Stimulated activated CD4-positive, alpha-beta T cell treated with anti-CD3 and anti-CD28 coated beads, Interleukin-12 subunit alpha, Interleukin-12 subunit beta, amount 100 ng/mL, for 24 hours (primary cell): ENCODE measurements at places on chromosomes 5 and 9.

DNA sequence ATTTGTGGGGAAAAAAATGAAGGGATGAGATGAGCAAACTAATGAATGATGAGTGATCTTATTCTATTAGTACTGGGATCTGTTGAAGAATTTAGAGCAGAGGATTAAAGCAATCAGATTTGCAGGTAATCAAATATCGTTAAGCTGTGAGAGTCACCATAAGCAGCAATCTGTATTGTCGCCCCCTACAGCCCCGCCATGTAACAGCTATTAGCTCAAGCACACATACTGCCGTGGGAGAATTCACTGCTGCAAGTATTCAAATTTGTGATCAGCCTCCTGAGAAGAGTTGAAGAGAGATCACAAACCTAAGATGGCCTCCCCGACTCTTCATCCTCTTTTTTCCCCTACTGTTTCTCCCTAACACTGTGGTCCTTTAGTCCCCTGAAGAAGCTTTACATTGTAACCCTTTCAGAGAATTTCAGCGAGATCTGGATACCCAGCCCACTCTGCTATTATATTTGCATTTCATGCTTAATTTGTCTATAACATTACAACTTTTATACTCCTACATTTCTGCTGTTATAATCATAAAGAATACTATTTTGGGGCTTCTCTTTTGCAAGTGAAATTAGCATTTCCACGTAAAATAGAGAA is 28.5 kb upstream of the PHF24 start:
- DNase-seq: peak; percentile 1

DNA sequence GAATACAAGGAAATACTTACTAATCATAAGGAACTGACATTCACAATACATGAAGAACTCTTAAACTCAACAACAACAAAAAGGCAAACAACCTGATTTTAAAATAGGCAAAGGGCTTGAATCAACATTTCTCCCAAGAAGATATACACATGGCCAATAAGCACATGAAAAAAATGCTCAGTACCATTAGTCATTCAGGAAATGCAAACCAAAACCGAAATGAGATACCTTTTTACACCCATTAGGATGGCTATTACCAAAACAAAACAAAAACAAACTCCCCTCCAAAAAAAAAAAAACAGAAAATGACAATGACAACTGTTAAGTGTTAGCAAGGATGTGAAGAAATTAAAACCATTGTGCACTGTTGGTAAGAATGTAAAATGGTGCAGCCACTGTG is 104.1 kb upstream of the ZNF462 start:
- no peak for DNase-seq

GRCh38 chr9:86287013-86287412 is 4.7 kb upstream of the ISCA1 start:
- DNase-seq: no peak

DNA sequence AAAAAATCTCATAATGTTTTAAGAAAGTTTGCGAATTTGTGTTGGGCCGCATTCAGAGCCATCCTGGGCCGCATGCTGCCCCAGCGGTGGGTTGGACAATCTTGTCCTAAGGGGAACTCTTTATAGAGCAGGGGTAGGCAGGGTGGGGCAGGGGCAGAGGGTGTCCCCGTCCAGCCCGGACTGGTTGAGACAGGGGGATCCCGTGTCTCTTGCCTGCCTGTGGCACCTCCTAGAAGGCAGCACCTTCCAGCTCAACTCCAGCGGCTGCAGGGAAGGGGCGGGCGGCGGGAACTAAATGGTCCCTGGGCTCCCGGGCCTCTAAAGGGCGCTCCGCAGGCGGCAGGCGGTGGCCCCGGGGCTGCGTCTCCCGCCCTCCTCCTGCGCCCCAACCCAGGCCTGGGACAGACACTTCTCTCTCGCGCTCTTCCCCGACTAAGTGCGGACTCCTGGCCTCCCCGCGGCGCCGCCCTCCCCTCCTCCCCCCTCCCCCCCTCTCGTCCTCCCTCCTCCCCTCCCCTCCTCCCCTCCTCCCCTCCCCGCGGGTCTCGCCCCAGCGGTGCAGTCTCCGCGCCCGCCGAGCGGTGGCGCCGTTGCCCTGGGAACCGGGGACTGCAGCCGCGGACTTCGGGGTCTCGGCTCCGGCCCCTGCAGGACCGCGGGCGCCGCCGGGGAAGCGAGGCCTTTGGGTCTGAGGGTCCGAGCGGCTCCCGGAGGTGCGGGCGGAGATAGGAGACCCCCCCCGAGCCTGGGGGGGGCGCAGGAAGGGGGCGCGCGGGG is 132.6 kb downstream of the MRPL36 start:
- no peak for DNase-seq

DNA sequence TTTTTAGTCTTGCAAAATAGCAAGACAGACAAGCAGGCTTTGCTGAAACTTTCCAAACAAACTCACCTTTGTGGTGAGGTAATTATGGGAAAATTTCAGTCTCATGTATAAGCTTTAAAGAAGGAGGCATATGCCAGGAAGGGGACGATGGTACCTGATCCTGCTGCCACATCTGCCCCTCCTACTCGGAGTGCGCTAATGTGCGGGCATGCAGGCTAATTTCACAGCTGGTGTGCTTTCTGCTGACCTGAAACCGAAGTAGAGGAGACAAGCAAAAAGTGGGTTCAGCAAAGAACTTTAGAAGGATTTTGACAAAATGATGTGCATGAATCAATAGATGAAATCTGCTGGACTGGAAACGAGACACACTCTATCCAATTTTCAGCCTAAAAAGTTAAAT is 117.1 kb upstream of the IRX4 start:
- DNase-seq: no peak

DNA sequence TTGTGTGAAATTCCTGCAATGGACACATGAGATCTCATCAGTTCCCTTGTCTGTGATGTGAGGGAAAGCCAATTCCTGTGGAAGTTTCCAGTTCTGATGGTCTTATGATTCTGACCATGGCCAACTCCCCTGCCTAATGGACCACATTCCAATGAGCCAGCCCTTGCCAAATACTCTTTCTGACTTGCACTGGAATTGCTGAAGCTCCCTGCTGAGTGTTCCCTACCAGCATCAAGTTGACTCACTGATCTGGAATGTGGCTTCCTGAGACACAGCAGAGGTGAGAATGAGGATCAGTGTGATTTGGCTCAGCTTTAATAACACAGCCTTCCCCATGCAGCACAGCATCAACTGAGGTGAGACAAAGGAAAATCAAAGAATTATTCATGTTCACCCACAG is 427.8 kb downstream of the KDM4C start:
- no peak for DNase-seq

GRCh38 chr5:151434570-151435237 is 12.7 kb upstream of the SLC36A1 start:
- no peak for DNase-seq

DNA sequence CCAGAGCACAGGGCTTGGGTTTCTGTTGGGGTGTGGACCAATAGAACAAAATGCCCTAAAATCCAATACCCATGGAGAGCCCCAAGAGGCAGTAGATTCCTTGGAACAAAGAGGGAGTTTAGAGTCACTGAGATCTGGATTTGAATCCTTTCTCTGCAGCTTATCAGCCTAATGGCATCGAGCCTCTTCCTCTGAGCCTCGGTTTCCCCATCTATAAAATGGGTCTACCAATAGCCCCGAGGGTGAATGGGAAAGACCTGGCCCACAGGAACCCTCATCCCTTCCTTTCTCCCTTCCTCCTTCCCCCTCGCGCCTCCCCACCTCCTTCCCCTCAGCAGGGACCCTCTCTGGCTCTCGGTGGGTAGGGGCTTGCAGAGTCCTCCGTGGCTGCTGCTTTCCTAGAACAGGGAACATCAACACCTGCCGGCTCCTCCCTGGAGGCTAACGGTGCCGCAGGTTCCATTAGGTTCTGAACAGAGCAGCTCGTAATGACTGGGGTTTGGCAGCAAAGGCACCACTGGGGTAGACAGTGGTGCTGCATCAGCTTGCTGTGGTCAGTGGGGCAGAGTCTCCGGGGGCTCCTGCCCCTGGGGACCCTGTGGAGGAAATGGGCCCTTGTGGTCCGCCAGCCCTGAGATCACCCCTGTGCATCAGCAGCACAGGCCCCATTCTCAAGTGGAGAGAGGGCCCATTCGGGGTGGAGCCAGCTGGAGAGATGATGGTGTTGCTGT is 40.3 kb downstream of the NEK6 start:
- no peak for DNase-seq

GRCh38 chr5:159073026-159073425 is 26.7 kb downstream of the EBF1 start:
- DNase-seq: no peak

GRCh38 chr5:9239071-9239470 is 306.8 kb downstream of the SEMA5A start:
- no peak for DNase-seq

- DNase-seq: no peak
Measured at GRCh38 chr5:135930029-135930948, 24.5 kb downstream of the LECT2 start.
